ENCODE measurements at places on chromosomes 11 and 22.

- H3K27ac ChIP-seq = no peak overlapping the region
- H3K4me3 ChIP-seq = no peak overlapping the region
- H3K4me1 ChIP-seq = no peaks in the 10 kb centered on the region
- peaks cover 8% of the 10 kb centered on the region for H3K27me3 ChIP-seq
Observed at GRCh38 chr11:77223797-77224196, 77.7 kb downstream of the GDPD4 start.

GRCh38 chr11:109958131-109958820 lies 134.9 kb upstream of the ZC3H12C start:
- H3K27me3 ChIP-seq = no peaks in the 10 kb centered on the region
- DNase-seq = no peak
- H3K27ac ChIP-seq = no peak overlapping the region
- H3K36me3 ChIP-seq = no peaks in the 10 kb centered on the region
- H3K4me1 ChIP-seq = no peaks in the 10 kb centered on the region

GRCh38 chr11:86773513-86774252 lies 26.7 kb upstream of the PRSS23 start:
- no peak overlapping the region for H3K4me3 ChIP-seq
- no peaks in the 10 kb centered on the region for H3K36me3 ChIP-seq
- no peaks in the 10 kb centered on the region for H3K27me3 ChIP-seq
- no peak for DNase-seq

DNA sequence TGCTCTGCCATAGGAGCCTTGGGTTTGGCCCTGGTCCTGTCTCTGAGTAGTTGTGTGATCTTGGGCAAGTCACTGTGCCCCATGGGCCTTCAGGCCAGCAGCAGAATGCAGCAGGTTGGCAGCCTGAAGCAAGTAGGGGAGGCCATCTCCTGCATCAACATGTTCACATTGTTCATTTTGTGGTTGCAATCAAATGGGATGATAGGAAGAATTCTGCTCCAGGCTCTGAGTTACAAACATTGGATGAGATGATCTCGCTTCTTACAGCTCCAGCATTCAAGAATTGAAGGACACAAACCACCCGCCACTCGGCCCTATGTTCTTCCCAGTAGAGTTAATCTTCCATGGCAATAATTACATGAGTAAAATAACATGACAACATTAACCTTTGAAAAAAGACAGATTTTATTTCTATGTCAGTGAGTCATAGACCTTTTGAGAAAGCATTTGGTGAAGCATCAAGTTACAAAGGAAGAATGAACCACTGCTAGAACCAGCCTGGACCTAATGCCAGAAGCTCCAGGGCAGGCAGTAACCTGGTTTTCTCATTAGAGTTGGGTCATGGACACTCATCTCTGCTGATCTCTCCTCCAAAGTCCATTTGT lies 308.3 kb upstream of the NCAM1 start:
- no peaks in the 10 kb centered on the region for H3K4me1 ChIP-seq
- no peak overlapping the region for H3K4me3 ChIP-seq
- H3K27ac ChIP-seq = no peak overlapping the region
- H3K27me3 ChIP-seq = no peaks in the 10 kb centered on the region
- no peaks in the 10 kb centered on the region for H3K36me3 ChIP-seq

GRCh38 chr11:43122546-43122945 lies 189.2 kb upstream of the API5 start:
- H3K4me3 ChIP-seq = no peak overlapping the region
- no peak for DNase-seq
- no peaks in the 10 kb centered on the region for H3K4me1 ChIP-seq
- H3K27ac ChIP-seq = no peak overlapping the region
- no peaks in the 10 kb centered on the region for H3K27me3 ChIP-seq

GRCh38 chr11:110453684-110454354 lies 24.1 kb downstream of the FDX1 start:
- H3K4me1 ChIP-seq = peaks cover 5% of the 10 kb centered on the region
- no peak overlapping the region for H3K4me3 ChIP-seq
- no peak overlapping the region for H3K27ac ChIP-seq
- no peaks in the 10 kb centered on the region for H3K27me3 ChIP-seq
- no peaks in the 10 kb centered on the region for H3K36me3 ChIP-seq

DNA sequence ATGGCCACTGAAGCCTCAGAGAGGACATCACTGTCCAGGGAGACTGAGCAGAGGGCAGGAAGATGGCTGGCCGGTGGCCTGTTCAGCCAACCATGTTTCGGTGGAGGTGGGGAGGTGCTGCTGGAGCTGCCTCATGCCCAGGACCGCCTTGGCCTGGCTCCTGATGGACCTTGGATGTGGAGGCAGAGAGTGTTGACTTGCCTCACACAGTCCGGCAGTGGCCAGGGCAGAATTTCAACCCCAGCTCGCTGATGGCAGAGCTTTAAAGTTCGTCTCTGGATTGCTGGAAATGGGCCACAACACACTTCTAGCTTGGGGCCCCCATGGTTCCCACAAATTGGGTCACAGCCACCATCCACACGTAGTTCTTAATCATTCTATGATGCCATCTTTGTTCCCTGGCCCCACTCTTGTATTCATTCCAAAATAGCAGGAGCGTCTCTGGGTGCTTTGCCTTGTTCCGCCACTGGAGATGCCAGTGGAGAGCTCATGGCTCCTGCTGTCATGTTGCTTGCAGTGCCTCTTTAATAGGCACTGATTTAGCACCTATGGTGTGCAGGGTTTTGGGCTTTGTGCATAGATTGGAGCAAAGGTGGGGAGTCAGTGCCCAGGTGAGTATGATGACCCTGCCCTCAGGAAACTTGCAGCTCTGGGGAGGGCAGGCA lies 5.6 kb downstream of the MAPK8IP1 start:
- no peak overlapping the region for H3K4me3 ChIP-seq
- DNase-seq = no peak
- H3K36me3 ChIP-seq = no peaks in the 10 kb centered on the region
- H3K27me3 ChIP-seq = peaks cover 42% of the 10 kb centered on the region
- H3K27ac ChIP-seq = no peak overlapping the region

- no peak overlapping the region for H3K4me3 ChIP-seq
- H3K27me3 ChIP-seq = no peaks in the 10 kb centered on the region
- peaks cover 5% of the 10 kb centered on the region for H3K4me1 ChIP-seq
- no peak for DNase-seq
- H3K27ac ChIP-seq = no peak overlapping the region
- H3K36me3 ChIP-seq = no peaks in the 10 kb centered on the region
Observed at GRCh38 chr22:25959818-25960774, 209.2 kb upstream of the SEZ6L start.

DNA sequence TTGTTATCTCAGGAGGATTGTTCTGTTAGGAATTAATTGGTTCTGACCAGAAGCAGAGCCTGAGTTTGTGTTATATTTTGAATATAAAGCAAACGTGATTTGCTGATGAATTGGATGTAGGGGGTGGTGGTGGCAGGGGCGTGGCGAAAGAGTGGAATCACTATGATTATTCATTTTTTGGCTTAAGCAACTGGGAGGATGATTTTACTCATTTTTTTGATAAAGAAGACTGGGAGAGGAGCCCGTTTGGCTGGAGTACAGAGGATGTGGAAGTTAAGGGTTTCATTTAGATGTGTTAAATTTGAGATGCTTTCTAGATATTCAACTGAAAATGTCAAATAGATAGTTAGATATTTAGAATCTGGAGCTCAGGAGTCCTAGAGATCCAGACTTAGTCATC lies 83.4 kb upstream of the MYO18B start:
- no peak overlapping the region for H3K4me3 ChIP-seq
- H3K4me1 ChIP-seq = no peaks in the 10 kb centered on the region
- no peak for DNase-seq
- no peak overlapping the region for H3K27ac ChIP-seq
- no peaks in the 10 kb centered on the region for H3K36me3 ChIP-seq

- H3K27ac ChIP-seq = no peak overlapping the region
- H3K4me1 ChIP-seq = peaks cover 26% of the 10 kb centered on the region
- H3K27me3 ChIP-seq = no peaks in the 10 kb centered on the region
- no peak for DNase-seq
- no peak overlapping the region for H3K4me3 ChIP-seq
Observed at GRCh38 chr22:36478966-36479365, 2.5 kb downstream of the TXN2 start.

DNA sequence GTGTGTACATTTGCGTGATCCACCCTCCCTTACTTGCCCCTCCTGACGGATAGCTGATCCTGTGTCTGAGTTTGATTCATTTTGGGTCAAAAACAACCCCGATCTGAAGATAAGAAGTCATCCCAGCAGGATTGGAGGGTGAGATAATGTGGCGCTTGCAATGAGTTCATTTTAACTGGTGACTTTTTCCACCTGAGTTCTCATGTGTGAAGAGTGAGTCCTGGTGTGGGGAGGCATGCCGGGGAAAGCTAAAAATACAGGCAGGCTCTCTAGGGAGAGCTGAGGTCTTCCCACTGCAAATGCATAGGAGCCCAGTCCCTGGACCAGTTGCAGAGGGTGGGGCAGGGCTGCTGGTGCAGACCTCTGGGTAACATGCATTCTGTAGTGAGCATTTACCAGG lies 35.7 kb upstream of the ELF5 start:
- no peak for DNase-seq
- no peak overlapping the region for H3K27ac ChIP-seq
- no peaks in the 10 kb centered on the region for H3K36me3 ChIP-seq
- no peak overlapping the region for H3K4me3 ChIP-seq
- peaks cover 19% of the 10 kb centered on the region for H3K27me3 ChIP-seq

- no peaks in the 10 kb centered on the region for H3K4me1 ChIP-seq
- H3K4me3 ChIP-seq = no peak overlapping the region
- no peaks in the 10 kb centered on the region for H3K27me3 ChIP-seq
- DNase-seq = no peak
Observed at GRCh38 chr11:86187027-86187426, 57.5 kb upstream of the EED start.

GRCh38 chr22:20080445-20080775 lies 369 bp downstream of the DGCR8 start:
- peak; percentile 59 for DNase-seq
- H3K4me3 ChIP-seq = peak overlapping the region; percentile 59
- H3K4me1 ChIP-seq = peaks cover 54% of the 10 kb centered on the region

GRCh38 chr22:49701380-49702067 lies 126.1 kb downstream of the BRD1 start:
- H3K27me3 ChIP-seq = no peaks in the 10 kb centered on the region
- H3K4me1 ChIP-seq = no peaks in the 10 kb centered on the region
- H3K4me3 ChIP-seq = no peak overlapping the region
- H3K36me3 ChIP-seq = no peaks in the 10 kb centered on the region
- H3K27ac ChIP-seq = no peak overlapping the region

- H3K27ac ChIP-seq = no peak overlapping the region
- no peak overlapping the region for H3K4me3 ChIP-seq
- H3K27me3 ChIP-seq = peaks cover 2% of the 10 kb centered on the region
- no peaks in the 10 kb centered on the region for H3K4me1 ChIP-seq
- H3K36me3 ChIP-seq = no peaks in the 10 kb centered on the region
Observed at GRCh38 chr11:19375440-19375839, 134.7 kb upstream of the E2F8 start.

GRCh38 chr11:66789097-66789890 lies 53.9 kb upstream of the RCE1 start:
- H3K36me3 ChIP-seq = no peaks in the 10 kb centered on the region
- no peaks in the 10 kb centered on the region for H3K4me1 ChIP-seq
- H3K27ac ChIP-seq = no peak overlapping the region
- H3K27me3 ChIP-seq = no peaks in the 10 kb centered on the region
- DNase-seq = no peak

DNA sequence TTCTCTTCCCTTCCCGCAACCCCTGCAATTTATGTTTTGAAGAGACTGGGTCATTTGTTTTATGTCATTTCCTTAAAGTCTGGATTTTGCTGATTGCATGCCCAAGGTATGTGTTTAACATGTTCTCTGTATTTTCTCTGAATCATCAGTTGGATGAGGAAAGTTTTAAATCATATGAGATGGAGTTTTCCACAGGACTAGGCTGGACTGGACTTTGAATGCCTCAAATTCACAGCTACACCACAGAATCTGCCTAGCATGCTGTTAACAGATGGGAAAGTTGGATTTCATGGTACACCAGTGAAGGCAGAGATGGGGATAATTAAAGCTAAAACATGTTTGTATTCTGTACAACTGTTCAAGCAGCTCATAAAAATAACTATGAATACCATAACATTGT lies 62.6 kb downstream of the CWC15 start:
- no peak overlapping the region for H3K27ac ChIP-seq
- no peaks in the 10 kb centered on the region for H3K27me3 ChIP-seq
- no peak overlapping the region for H3K4me3 ChIP-seq
- no peak for DNase-seq

DNA sequence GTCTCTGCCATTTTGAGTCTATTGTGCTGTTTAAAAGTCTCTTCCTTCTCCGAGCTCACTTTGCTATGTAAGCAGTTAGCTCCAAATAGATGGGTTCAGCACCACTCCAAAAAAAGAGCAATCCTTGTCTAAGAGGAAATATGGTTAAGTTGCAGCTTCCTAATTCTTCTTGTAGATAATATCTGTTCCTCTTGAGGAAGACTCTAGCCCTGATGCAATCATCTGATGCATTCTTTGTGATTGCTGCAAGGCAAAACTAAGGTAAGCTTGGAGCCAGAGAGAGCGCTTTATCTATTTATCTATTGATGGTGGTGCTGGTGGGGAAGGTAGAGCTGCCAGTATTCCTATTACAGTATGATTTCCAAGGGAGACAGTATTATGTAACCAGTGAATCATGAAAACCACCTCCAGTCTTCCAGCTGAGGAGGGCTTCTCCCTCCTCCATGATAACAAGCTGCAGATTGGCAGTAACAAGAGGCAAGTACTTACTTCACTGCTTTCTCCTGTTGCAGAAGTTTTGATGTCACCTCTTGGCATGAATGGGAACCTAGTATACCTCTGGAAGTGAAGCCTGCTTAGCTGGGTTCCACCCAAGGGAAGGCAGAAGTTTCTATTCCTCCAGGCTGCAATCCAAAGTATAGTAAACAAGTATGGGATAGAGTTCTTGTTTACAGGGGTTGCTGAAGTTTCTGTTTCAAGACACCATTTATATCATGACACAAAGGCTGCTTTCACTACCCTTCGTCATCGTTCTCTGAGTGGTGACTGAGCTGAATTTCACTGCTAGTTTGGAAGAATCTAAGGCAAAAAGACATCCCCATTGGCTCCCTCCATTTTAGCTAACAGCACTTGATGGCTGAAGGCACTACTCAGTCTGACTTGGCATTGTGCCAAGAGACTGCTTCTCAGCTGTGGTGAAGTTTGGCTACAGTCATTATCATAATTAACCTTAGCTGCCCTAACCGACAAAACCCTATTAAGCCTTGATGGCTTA lies 49.7 kb downstream of the FDX1 start:
- H3K36me3 ChIP-seq = no peaks in the 10 kb centered on the region

DNA sequence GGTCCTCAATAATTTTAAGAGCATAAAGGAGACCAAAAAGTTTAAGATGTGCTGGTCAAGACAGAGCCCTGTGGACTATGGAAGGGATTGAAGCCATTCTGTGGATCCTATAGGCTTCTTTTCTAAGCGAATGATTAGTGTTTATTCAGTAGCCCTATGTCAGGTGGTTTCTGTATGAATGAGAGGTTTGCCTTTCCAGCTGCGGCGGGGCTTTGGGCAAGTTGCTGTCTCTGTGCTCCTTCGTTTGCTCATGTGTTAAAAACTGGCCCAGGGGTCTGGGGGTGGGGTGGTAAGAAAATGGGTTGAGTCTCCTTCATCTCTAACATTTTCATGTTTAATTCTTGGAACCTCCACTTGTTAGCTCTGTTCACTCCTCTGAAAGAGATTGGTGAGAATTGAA lies 105.3 kb downstream of the PTPRJ start:
- no peak overlapping the region for H3K27ac ChIP-seq
- no peaks in the 10 kb centered on the region for H3K27me3 ChIP-seq
- H3K4me3 ChIP-seq = no peak overlapping the region
- H3K4me1 ChIP-seq = peaks cover 5% of the 10 kb centered on the region

- no peak overlapping the region for H3K27ac ChIP-seq
- no peak for DNase-seq
- H3K4me3 ChIP-seq = no peak overlapping the region
- peaks cover 4% of the 10 kb centered on the region for H3K4me1 ChIP-seq
- H3K27me3 ChIP-seq = no peaks in the 10 kb centered on the region
Observed at GRCh38 chr11:32888805-32889204, 3.8 kb upstream of the QSER1 start.

Measured in T-cell (primary cell).